Sciatic nerve (tissue), 2 donors: ENCODE measurements at places on chromosomes 16 and 17. TPM values are rescaled to one million over a fixed set of nuclear protein-coding genes. Genes with fewer than 3 reads are reported as not detected.
A peak's percentile ranks its signal among the peaks of the same experiment; 100 is the strongest.

The DUS2 gene
- total RNA-seq, result 14.7 TPM

The CALB2 gene
- total RNA-seq, result 2.8 TPM

The NMT1 gene
- 98.4 TPM for total RNA-seq

The TBC1D28 gene
- not detected for total RNA-seq

The JPT1 gene
- total RNA-seq, result 20.3 TPM

GRCh38 chr16:17632667-17633066 is 161.9 kb upstream of the XYLT1 start:
- DNase-seq, result no peak

GRCh38 chr16:64983963-64984362 is 137.9 kb downstream of the CDH11 start:
- DNase-seq, result no peak

DNA sequence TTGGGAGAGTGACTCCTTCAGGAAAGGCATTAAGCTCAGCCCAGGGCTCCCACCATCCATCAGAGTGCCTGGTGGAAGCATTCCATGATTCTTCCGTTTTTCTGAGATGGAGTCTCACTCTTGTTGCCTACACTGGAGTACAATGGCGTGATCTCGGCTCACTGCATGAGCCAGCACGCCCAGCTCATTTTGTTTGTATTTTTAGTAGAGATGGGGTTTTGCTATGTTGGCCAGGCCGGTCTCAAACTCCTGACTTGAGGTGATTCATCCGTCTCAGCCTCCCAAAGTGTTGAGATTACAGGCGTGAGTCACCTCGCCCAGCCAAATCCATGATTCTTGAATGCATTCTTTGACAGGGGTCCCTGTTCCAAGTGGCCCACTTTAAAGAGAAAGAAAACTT is 23.1 kb downstream of the MIS12 start:
- peak; percentile 13 for DNase-seq

DNA sequence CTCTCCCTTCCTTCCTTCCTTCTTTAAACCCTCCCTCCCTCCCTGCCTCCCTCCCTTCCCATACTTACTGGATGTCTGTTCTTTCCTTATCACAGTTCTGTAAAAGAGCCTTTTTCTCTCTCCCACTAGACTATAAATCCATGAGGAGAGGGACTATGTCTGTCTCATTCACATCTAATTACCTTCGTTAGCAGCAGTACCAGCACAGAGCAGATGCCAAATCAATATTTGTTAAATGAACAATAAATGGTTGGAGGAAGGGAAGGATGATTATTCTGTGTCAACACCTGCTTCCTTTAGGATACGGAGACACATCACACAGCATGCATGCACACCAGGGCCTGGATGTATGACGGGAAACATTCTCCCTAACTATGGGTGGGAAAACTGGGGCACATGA is 94.2 kb downstream of the DNAH3 start:
- no peak for DNase-seq
